ENCODE measurements at places on chromosomes 2 and 18.

GRCh38 chr2:238418196-238418998 lies 8.3 kb upstream of the ASB1 start:
- no peak for DNase-seq

DNA sequence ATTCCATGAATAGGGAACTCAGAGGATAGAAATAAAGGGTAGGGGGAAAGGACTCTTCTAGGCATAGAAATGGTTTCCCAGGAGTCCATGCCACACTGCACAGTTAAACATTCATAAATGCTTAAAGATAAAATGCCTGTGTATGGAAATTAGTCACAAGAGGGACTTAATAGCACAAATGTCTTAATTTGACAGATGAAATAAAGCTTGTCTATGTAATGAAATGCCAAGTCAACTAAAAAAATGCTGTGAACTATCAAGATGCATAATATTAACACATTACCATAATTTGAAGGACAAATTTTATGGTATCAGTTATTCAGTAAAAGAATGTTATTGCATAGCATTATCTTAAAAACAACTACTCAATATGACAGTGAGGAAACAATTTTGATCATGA lies 553.2 kb upstream of the NETO1 start:
- DNase-seq, result no peak

DNA sequence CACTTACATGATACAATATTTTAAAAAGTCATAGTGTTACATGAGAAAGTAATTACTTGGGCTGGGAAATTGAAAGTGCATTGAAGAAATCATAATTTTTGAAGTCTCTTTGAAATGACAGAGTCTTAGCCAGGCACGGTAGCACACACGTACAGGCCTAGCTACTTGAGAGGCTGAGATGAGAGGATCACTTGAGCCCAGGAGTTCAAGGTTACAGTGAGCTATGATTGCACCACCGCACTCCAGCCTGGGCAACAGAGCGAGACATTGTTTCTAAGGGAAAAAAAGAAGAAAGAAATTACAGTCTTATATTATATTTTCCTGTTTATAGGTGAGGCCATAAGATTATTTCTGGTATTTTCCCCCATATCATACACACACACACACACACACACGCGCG lies 9.2 kb upstream of the IAH1 start:
- no peak for DNase-seq

DNA sequence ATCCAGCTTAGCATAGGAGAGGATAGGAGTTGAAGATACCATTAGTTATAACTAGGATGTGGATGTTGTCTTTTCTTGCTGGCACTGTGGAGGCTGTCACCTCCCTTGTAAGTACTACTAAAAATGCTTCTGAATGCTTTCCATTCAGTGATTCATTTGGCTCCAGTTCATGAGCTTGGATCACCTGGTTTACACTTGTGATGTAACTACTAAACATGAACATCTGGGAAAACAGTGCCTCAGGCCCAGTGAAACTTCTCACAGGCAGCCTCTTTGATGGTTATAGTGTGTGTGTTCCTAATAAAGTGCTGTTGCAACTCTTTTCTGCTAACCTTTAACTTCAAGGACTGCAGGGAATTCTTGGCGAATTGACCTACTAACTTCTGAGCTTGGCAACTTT lies 13.0 kb upstream of the SLC9A2 start:
- no peak for DNase-seq

DNA sequence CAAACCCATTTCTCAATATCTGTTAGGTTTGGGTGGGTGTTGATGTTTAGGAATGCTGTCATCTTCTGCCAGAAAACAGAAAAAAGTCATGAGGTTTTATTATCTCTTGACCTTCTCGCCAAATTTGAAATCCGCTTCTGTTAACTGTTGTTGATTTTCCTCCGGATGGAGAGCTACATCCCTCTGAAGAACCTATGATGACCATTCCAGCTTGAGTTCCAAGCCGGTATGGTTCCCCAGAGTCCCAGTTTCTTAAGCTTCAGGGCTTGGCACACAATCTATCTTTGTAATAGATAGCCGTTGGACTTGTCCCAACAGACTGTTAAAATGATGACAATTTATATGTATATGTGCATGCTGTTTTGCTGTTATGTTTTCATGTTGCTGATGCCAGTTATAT lies 1201.0 kb downstream of the LRP1B start:
- DNase-seq, result no peak

- no peak for DNase-seq
These were observed 13.2 kb downstream of the CFAP65 start for GRCh38 chr2:219028141-219028540.

GRCh38 chr18:34001376-34001775 lies 223.3 kb downstream of the NOL4 start:
- DNase-seq, result no peak

DNA sequence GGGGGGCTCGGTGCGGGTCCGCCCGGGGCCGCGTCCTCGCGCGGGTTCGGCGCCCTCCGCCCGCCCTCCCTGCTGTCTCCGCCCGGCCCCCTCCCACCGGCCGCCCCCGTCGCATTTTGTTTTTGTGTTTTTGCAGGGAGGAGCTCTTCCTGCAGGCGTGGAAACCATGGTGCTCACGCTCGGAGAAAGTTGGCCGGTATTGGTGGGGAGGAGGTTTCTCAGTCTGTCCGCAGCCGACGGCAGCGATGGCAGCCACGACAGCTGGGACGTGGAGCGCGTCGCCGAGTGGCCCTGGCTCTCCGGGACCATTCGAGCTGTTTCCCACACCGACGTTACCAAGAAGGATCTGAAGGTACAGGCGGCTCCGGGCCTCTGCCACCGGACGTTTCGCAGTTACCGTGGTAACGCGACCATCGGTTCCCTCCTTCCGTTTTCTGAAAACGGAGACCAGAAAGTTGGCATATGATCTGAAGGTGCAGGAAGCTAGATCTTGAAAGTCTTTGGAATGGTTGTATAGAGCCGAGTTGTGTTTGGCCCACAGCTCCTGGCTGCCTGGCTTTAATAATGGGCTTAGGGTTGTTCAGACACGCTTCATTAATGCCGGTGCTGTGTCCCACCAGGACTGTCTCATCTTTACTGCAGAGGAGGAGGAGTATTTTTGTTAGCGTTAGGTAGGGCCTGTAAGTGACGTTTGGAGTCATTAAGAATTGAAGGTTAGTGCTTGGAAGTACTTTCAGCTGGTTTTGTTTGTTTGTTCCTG lies 891 bp downstream of the KDM3A start:
- DNase-seq, result peak; percentile 60

DNA sequence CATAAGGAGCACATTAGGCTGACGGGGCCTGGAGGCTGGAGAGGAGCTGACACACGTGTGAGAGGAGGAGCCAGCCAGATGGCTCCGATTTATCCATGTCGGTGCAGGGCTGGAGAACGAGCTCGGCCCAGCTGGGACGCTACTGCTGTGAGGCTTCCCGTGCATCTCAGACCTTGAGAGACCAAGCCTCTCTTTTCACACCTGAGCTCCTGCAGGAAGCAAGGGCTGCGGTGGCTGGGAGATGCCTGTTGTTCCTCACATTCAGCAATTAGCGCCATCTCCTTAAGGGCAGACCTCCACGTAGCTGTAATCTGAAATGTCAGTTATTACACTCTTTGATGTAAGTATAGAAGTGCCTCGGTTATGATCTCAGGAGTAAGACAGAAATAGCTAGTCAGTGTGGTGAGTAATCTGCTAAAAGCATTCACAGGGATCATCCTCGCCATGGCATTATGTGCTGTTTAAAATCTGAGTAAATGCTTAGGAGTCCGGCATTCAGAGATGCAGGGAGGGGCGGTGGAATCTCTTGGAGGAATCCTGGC lies 107.9 kb downstream of the PRKCE start:
- DNase-seq, result peak; percentile 13

GRCh38 chr2:221134718-221135117 lies 437.4 kb downstream of the EPHA4 start:
- no peak for DNase-seq

DNA sequence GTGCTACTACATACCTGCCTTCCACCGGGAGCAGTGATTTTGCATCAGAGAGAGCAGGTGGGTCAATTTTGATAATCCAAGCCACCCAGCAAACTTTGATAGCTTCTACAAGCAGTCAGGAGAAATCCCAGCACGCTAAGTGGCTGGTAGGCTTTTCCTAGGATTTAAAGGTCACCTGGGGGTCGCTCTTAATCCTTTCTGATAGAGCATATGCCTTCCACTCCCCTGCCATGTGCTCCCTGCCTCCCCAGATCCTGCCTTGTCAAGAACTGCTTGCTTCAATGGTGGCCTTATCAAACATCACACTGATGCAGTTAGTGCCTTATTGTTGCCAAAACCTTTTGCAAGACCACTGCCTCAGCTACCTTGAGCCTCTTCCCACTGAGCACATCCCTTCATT lies 462.3 kb upstream of the MEX3C start:
- no peak for DNase-seq

GRCh38 chr2:220002699-220003098 lies 375.3 kb downstream of the SLC4A3 start:
- no peak for DNase-seq

- DNase-seq, result no peak
These were observed 299.4 kb downstream of the ZNF516 start for GRCh38 chr18:76195601-76196000.

GRCh38 chr18:51881394-51881793 lies 458.6 kb upstream of the DCC start:
- no peak for DNase-seq

- DNase-seq, result no peak
These were observed 11.6 kb upstream of the DNER start for GRCh38 chr2:229725716-229726574.

DNA sequence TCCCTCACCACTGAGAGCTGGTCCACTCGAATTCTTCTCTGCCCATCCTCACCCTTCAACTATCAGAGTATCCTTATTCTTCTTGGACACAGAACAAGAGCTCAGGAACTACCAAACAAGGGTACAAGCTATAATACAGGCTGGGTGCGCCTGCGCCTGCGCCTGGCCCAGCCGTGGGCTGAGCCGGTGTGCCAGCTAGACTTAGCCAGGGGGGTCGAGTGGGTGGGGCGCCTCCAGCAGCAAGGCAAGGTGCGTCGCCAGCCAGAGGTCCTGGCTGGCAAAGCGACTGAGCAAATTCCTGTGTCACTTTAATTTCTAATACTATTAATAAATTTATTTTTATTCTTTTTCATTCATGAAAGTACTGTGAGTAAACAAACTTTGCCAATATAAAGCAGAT lies 1072.6 kb upstream of the PIK3C3 start:
- no peak for DNase-seq

GRCh38 chr2:127680706-127681287 lies 5.5 kb upstream of the LIMS2 start:
- DNase-seq, result no peak

DNA sequence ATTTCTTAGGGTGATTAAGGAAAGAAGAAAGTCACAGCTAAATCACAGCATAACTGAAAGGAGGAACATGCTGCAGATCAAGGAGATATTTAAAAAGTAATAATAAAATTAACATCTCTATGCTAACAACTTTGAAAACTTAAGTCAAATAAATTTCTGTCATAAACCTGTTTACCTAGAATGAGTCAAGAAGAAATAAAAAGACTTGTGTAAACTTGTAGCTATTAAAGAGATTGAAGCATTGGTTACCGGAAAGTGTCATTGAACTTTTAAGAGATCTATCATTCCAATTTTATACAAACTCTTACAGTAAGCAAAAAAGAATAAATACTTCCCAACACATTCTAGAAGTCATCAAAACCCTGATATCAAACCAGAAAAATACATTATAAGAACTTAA lies 520.1 kb upstream of the SYT4 start:
- no peak for DNase-seq

DNA sequence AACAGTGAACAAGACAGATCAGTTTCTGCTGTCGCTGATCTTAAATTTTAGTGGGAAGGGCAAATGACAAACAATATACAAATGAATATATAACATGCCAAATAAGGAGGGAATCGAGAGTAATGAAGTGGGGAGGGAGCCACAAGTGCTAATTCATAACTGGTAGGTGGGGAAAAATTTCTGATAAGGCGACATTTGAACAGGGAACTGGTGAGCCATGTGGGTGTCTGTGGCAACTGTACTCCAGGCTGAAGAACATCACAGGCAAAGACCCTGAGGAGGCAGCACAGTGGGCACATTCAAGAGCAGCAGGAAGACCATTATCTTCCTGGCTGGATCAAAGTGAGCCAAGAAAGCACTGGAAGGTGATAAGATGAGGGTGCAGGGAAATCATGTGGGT lies 51.6 kb upstream of the CD28 start:
- no peak for DNase-seq

GRCh38 chr2:11094021-11094810 lies 61.1 kb upstream of the SLC66A3 start:
- no peak for DNase-seq

DNA sequence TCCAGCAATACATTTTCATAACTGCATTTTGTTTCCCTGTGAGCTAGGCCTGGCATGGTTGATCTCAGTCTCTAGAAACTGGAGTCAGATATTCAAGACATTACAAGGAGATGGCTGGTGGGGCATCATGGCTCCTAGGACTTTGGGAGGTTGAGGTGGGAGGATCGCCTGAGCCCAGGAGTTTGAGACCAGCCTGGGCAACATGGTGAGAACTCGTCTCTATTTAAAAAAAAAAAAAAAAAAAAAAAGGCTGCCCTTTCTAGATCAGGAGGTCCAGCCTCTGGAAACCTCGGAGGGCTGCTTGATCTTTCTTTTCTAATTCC lies 362 bp upstream of the VAMP8 start:
- DNase-seq, result no peak

- DNase-seq, result no peak
These were observed 31.5 kb downstream of the SIX3 start for GRCh38 chr2:44972771-44973535.

GRCh38 chr2:27724905-27725701 lies 46.4 kb upstream of the MRPL33 start:
- DNase-seq, result no peak

DNA sequence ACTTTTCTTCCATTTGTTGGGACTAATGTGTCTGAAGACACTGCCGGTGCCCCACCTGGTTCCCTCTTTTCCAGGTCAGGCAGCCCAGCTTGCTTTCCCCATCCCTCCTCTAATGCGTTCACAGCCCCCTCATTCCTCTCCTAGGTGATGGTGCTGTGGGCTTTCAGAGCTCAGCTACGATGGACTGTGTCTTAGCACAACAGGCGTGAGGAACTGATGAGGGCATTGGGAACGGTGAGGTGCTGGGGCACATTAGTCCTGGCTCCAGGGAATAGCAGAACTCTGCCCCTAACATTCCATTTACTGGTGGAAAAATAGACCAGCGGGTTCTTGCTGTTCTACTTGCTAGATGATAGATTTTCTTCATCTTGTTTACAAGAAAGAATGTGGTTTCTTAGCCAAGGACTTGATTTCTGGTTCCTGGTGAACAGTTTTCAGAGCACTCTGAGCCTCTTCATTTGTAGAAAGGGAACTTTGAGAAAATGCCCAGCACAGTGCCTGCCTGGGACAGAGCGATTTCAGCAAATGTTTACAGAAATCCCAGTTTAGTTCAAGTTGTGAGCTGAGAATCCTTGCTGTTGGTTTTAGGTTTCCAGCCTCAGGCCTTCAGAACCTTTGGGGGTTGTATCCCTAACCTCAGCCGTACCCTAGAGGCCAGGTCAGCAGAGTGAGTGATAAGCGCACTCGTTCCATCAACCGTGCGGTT lies 42.5 kb downstream of the LDLRAD4 start:
- no peak for DNase-seq

- DNase-seq, result no peak
These were observed 25.1 kb upstream of the ME2 start for GRCh38 chr18:50853863-50854271.

GRCh38 chr18:36650906-36651305 lies 177.9 kb downstream of the TPGS2 start:
- no peak for DNase-seq

All from anterior cingulate cortex (tissue), 58 donors.